ENCODE measurements at places on chromosomes 7 and 10.

GRCh38 chr10:22712956-22713852 is 1.2 kb downstream of the PIP4K2A start:
- DNase-seq: no peak

GRCh38 chr10:60541451-60541850 is 151.8 kb upstream of the ANK3 start:
- DNase-seq: no peak

DNA sequence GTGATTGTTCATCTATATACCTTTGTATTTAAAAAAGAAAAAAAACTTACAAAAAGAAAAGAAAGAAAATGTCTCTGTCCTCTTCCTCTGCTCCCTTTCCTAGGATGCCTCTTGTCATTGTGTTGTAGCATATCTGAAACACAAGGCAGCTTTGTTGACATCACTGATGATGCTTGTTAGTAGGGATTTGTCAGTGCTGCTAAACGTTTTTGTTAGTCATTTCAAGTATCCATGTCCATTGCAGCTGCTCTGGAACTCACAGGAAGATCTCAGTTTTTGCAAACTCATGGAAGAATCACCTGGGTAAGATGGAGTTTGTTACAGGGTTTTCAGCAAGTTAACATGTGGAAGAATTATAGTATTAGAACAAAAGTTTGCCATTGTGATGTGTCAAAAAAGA is 123.6 kb downstream of the CCSER2 start:
- no peak for DNase-seq

- no peak for DNase-seq
Observed at GRCh38 chr7:102992938-102993717, 80.3 kb downstream of the LRRC17 start.

- DNase-seq: no peak
Observed at GRCh38 chr7:108568801-108569380, 615 bp downstream of the THAP5 start.

DNA sequence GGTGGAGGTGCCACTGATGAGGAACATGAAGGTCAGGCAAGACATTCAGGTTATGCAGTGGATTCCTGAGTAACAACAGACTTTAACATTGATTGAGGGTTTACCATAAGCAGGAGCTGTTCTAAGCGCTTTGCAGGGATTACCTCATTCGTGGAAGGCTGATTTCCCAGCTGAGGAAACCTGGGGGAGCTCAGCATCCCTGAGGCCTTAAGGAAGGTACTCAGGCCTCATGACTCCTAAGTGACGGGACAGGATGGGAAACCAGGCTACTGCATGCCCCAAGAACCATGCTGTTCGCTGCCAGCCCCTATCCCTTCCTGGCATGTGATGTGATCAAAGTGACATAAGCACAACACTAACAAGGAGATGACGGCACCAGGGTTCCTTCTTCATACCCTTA is 143.6 kb upstream of the NFE2L3 start:
- no peak for DNase-seq

GRCh38 chr10:126160971-126161630 is 227.2 kb downstream of the ADAM12 start:
- no peak for DNase-seq

- no peak for DNase-seq
Observed at GRCh38 chr10:49629431-49629881, 15.6 kb downstream of the CHAT start.

DNA sequence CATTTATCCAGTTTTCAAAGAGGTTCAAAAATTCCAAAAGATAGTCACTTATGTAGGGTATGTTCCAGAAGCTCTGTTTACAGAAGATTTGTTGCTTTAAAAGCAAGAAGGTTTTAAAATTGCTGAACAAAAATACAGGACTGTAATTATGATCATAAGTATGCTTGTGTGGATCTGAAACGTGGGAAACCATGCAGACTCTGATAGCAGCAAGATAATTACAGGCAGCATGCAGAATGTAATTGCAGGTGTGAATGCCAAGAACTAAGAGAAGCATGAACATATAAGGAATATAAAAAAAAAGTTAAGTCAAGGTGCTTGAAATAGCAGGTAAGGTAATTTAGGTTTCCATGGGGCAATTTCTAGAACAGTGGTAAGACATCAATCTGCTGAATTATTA is 405.7 kb downstream of the ARL4A start:
- no peak for DNase-seq

Data from NCI-H1048 (cell line).